ENCODE measurements at places on chromosomes 1 and 21.

GRCh38 chr1:158969166-158969565, 37.8 kb downstream of the PYHIN1 start:
- DNase-seq, result no peak

GRCh38 chr1:34037109-34037508, 127.9 kb downstream of the CSMD2 start:
- DNase-seq, result no peak

DNA sequence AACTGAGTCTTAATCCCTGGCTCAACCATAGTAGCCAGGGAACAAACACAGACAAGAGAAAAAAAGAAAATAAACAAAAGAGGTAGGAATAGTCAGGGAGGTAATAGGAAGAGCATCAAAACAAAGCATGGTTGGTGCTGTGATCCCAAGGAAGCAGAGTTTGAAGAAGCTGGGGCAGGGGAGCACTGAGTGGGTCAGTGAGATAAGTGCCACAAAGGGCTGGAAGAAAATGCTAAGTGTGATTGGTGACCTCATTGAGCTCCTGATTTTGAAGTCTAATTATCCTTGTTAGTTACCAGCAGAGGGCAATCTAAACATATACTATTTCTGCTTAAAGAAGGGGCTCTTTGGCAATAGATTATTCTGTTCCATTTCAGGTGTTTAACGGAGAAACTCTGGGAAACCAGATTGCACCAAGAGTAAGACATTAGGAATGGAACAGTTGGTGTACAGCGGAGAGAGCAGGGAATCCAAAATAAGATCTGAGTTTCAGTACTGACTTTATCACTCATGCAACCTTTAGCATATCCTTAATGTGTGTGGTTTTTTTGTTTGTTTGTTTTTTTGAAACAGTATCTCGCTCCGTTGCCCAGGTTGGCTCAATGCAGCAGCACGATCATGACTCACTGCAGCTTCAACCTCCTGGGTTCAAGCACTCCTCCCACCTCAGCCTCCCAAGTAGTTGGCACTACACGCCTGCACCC, 30.7 kb upstream of the KIAA1614 start:
- DNase-seq, result peak; percentile 43

- DNase-seq, result no peak
Observed at GRCh38 chr1:118960026-118960561, 28.0 kb downstream of the TBX15 start.

- no peak for DNase-seq
Observed at GRCh38 chr1:109365642-109366204, 32.0 kb downstream of the SORT1 start.

DNA sequence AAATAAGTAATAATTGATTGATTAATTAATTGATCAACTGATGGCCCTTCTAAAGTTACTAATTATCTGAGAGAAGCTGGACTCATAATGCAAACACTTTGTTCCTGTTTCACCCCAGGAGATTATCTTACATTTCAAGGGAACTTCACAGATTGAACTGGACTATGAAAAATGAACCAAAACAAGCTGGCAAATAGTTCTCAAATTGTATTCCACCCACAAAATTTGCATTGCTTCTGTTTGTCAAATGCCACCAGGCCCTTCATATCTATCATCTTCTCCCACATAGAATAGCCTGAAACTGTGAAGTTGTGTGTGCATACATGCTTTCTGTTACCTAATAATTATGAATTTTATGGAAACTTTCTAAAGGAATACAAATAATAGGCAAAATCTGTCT, 104.0 kb downstream of the ZNF281 start:
- DNase-seq, result no peak

GRCh38 chr1:36134505-36135329, 9.7 kb upstream of the COL8A2 start:
- DNase-seq, result no peak

GRCh38 chr1:18575620-18576019, 55.0 kb upstream of the PAX7 start:
- DNase-seq, result no peak

DNA sequence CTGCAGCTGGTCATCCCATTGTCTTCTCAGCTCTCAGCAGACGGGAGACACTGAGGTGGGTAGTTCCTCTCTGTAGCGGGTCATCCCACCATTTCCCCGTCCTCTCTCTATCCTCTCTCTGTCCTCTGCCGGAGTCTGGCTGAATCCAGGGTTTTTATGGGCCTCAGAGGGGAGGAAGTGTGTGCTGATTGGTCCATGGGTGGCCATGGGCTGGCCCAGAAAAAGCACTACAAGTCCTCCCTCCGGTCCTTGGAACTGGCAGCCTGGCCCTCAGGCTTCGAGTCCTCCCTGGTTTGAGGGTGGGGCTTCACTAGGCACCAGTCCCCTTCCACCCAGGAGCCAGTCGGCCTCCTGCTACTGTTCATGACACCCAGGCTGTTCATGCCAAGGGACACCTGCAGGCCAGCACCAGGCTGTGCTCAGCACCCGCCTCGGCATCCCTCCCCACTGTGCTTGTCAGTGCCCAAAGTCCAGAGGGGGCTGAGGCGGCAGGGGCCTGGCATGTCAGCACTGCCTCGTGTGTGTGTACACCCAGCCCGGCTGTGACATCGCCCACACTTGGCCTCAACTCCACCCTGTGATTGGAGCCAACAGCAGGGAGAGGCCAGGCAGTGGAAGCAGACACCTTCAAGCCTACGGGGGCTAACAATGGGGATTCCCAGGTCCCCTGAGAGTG, 23.0 kb upstream of the LRRC8C start:
- DNase-seq, result no peak

GRCh38 chr1:215679231-215679630, 112.1 kb downstream of the KCTD3 start:
- DNase-seq, result no peak

DNA sequence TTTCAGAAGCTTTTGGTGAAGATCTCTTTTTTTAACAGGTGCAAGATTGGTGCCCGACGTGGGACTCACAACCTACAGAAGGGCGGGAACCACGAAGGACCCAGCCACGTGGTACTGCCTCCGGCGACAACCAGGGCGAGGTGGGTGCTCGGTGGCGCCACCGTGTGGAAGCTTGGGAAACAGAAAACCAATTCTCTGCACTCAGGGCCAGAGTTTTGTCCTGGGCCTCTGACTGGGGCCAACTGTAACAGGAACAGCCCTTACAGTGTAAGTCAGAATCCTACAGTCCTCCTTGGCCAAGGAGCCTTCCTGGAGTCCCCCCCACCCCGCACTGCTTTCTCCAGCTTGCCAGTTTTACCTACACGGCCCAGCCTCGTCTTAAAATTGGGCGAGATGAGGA, 11.6 kb upstream of the S100A7A start:
- no peak for DNase-seq

DNA sequence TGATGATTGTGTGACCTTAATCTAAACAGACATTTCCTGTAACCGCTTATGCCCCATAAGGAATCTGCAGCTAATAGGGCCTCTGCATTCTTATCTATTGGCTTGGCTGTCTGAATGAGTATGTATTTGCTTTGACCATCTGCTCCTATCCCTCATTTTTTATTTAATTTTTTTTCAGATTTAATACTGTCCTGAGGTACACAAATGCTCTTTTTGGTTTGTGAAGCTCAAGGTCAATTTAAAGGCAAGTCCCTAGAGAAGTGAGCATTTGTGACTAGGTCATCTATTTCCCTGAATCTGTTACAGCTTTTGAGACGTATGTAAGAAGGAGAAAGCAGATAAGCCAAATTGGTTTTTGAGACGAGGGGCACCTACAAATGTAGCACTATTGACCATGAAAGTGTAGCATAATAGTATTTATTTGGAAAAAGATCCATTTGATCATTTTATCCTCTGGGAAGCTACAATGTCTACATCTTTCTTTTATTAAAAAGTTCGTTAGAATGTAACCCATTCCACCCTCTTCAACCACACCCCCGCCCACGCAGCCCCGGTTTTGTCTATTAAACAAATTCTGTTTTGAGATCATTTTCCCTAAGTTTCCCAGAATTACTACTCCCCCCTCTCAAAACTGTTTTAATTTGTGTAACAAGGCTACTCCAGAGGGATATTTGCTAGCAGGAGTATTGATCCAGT, 69.2 kb upstream of the HSPA13 start:
- no peak for DNase-seq

- no peak for DNase-seq
Observed at GRCh38 chr1:193025218-193025617, 33.9 kb downstream of the UCHL5 start.

- no peak for DNase-seq
Observed at GRCh38 chr1:16145030-16145661, 10.7 kb downstream of the EPHA2 start.

DNA sequence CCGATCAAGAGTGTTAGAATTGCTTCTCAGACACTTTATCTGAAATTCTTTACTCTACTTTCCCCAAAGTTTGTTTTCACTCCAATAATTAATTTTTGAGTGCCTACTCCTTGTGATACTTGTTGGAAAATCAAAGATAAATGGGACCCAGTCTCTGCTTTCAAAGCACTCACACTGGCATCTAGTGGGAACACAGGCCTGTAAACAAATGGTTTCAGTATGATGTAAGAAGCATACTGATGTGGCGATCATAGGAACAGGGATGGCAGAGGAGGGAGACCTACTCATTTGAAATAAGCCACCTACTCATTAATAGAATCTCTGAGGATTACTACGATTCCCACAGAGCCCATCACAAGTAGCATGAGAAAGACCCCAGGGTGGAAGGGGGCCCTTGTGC, 273.7 kb upstream of the ST6GALNAC5 start:
- no peak for DNase-seq

- DNase-seq, result no peak
Observed at GRCh38 chr1:156151093-156151688, 2.2 kb upstream of the SEMA4A start.

- DNase-seq, result no peak
Observed at GRCh38 chr1:96840396-96840795, 118.8 kb downstream of the PTBP2 start.

GRCh38 chr1:215650446-215651149, 83.5 kb downstream of the KCTD3 start:
- no peak for DNase-seq

DNA sequence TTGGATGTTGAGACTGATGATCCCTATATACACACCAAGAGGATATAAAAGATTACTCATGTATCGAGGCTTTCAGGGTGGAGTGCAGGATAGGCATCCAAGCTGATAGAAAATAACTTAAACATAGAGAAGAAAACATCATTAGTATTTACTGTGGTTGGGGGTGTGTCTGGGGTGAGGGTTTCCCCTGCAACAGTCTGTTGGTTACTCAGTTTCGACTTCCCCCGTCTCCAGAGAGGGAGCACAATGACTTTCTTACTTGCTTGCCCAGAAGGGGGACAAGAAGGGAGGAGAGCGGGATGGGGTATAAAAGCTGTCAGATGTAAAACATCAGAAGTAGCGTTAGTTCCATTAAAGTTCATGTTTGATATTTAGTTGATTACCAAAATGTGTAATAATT, 717.4 kb upstream of the ZP4 start:
- DNase-seq, result no peak

DNA sequence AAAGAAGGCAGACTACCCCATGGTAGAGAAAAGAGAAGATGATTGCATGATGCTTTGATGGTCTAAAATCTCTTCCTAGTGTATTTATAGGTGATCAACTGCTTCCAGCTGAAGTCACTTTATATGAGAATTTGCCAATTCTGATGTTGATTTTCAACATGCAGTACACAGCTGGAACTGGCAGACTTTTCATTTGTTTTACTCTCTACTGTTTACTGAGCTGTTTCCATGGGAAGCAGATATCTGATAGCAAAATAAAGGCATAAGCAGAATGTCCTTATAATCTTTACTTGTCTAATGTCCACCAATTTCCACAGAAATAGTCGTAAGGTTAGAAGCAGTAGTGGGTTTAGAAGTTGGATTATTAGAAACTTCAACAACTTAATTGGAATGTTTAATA, 74.9 kb downstream of the SYDE2 start:
- no peak for DNase-seq

GRCh38 chr1:70719154-70719553, 308.1 kb downstream of the CTH start:
- no peak for DNase-seq

DNA sequence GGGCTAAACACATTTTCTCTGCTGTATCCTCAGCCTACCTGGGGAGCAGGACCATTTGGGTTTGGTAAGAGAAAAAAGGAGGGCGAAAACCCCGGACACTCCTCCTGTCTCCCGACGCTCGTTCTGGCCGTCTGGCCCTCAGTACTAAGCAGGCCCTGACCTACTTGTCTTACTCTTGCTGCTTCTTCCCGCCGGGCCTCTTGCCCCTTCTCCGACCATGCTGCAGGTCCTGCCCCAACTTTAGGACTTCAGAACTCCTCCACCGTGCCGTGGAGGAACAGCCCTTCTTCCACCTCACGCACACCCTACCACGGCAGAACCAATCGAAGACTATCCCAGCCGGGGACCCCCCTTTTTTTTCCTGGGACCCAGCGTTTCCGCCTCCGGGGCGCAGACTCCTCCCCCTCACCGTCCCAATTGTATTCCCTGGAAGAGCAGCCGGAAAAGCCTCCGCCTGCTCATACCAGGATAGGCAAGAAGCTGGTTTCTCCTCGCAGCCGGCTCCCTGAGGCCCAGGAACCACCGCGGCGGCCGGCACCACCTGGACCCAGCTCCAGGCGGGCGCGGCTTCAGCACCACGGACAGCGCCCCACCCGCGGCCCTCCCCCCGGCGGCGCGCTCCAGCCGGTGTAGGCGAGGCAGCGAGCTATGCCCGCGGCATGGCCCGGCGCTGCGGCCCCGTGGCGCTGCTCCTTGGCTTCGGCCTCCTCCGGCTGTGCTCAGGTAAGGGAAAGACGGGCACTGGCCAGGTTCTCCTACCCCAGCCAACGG, at the start of gene CHRNB2:
Gene CHRNB2, plus strand, starts transcription at position 393 of the 771 bp plus-strand sequence. Its CDS starts 267 bp downstream, at position 660.
- peak; percentile 68 for DNase-seq

DNA sequence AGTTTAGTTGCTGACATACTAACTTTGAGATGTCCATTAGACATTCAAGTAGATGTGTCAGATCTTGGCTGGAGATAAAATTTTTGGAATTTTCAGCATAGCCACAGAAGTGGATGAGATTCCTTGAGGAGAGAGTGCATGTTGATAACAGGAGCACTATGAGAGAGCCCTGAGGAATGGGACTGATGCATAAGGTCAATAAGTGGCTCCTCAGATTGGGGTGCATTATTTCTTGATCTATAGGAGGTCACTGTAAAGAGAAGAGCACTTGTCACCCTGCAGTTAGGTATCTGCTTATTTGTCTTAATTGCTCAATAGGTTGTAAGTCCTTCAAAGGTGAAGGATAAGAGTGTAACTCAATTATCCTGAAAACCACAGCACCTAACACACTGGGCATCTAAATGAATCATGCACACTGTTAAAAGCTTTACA, 52.0 kb upstream of the TACSTD2 start:
- no peak for DNase-seq

DNA sequence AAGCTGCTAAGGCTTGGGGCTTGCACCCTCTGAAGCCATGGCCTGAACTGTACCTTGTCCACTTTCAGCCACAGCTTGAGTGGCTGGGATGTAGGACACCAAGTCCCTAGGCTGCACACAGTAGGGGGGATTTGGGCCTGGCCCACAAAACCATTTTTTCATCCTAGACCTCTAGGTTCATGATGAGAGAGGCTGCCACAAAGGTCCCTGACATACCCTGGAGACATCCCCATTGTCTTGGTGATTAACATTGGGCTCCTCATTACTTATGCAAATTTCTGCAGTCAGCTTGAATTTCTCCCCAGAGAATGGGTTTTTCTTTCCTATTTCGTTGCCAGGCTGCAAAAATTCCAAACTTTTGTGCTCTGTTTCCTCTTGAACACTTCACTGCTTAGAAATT, 26.3 kb upstream of the CHODL start:
- no peak for DNase-seq

Data from putamen (tissue), 1 donor.